ENCODE measurements at places on chromosomes 3 and 15.

- DNase-seq, result no peak
Measured at GRCh38 chr3:53346514-53346913, 829 bp downstream of the DCP1A start.

GRCh38 chr3:54121414-54122323, 683 bp upstream of the CACNA2D3 start:
- no peak for DNase-seq

- DNase-seq, result no peak
Measured at GRCh38 chr3:144457758-144458157, 486.1 kb downstream of the DIPK2A start.

DNA sequence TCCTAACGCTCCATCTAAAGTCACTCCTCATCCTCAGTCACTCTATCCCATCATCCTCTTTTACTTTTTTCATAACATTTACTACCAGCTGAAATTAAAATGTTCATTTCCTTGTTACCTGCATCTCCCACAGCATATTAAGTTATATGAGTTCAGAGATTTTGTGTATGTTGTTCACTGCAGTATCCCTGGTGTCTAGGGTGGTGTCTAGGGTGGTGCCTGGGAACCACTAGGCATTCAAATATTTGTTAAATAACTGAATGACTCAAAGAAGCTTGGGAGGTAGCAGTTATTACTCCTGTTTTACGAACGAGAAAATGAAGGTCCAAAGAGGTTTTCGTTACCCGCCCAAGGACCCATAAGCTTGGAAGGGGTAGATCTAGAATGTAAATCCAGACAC, 1.9 kb upstream of the C3orf49 start:
- no peak for DNase-seq

GRCh38 chr3:89449086-89449485, 341.7 kb downstream of the EPHA3 start:
- no peak for DNase-seq

DNA sequence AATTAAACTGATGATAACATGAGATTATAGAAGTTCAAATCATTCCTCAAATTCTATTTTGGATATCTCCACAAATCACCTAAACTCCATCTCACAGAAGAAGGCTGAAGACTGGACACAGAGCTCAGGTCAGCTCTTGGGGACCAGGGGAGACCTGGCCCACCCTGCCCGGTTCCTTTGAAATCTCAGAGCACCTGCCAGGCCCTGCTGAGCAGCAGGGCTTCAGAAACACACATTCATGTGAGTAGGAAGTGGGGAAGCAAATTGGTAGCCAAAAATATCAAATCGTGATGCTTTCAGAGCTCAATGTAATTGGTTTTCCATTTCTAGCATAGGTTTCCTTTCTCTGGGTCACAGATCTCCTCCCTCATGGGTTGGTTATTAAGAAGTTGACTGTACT, 76.2 kb downstream of the OCA2 start:
- DNase-seq, result no peak

DNA sequence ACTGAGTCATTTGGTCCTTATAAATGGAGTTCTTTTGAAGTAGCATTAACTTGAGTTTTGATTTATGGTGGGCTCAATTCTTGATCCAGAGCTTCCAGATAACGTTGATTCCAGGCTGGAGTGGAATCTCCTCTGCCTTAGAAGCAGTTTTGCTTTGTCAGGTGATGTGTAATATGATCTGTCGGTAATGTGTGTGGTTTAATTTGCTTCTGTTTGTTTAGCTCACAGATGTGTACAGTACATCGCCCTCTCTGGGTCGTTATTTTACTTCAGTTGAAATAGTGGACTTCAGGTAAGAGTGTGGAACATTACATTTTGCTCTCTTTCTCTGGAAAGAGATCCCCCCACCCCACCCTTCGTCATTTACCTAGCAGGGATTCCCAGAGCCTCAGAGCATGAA, 23.1 kb downstream of the C3orf52 start:
- no peak for DNase-seq

GRCh38 chr3:168812234-168812633, 716.5 kb upstream of the GOLIM4 start:
- DNase-seq, result no peak

DNA sequence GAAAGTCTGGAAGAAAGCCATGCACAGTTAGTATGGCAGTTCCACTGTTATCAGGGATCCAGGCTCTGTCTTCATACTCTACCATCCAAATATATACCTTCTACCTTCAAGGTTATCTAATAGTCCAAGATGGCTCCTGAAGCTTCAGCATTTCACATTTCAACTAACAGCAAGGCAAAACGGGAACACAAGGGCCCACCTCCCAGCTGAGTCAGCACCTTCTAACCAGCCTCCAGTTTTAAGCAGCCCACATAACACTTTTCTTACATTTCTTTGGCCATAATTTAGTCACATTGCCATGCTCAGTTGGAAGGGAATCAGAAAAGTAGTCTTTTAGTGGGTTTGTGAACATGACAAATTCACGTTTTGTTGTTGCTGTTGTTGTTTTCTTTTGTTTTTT, 15.4 kb upstream of the MSL2 start:
- no peak for DNase-seq

GRCh38 chr15:94277485-94277884, 46.1 kb downstream of the MCTP2 start:
- no peak for DNase-seq

GRCh38 chr3:131883086-131883485, 151.7 kb downstream of the CPNE4 start:
- no peak for DNase-seq
